Central memory CD4-positive, alpha-beta T cell (primary cell): ENCODE measurements at places on chromosomes 6 and 20.

- no peak for DNase-seq
These were observed 23.5 kb downstream of the MCM8 start for GRCh38 chr20:5973971-5974370.

DNA sequence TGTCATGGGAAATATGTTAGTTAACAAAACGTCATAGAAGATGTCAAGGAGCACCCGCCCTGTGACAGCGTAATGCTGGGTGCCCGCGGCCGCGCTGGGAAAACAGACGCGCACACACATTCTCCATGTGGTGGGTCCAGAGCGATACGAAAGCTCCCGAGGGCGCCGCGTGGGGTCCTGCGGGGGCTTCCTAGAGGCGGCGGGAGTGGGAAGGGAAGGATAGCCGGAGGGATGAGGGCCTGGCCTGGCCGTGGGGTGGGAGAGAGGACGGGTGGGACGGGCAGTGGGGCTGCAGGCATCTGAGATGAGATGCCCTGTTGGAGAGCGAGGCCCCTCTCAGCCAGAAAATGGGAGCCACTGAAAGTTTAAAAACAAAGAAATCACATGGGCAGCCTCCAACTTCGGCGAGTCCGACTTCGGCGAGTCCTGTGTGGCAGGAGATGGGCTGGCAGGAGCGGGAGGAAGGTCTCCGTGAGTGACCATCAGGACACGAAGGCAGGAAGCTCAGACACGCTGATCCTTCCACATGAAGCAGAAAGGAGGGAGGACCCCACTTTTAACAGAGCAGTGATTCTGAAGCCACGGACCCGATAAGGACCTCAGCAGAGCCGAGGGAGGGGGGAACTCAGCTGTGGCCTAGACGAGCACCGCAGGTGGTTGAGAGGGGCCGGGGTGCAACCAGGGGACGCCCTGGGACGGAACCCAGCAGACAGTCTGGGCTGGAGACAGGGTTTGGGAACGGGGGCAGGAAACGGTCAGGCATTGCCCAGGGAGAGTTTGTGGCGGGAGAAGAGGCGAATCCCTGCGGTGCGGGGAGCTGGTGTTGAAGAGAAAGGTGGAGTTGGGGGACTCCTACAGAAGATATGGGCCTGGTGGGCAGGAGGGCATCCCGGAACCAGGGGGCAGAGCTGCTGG, 114.1 kb upstream of the FRMD1 start:
- no peak for DNase-seq

DNA sequence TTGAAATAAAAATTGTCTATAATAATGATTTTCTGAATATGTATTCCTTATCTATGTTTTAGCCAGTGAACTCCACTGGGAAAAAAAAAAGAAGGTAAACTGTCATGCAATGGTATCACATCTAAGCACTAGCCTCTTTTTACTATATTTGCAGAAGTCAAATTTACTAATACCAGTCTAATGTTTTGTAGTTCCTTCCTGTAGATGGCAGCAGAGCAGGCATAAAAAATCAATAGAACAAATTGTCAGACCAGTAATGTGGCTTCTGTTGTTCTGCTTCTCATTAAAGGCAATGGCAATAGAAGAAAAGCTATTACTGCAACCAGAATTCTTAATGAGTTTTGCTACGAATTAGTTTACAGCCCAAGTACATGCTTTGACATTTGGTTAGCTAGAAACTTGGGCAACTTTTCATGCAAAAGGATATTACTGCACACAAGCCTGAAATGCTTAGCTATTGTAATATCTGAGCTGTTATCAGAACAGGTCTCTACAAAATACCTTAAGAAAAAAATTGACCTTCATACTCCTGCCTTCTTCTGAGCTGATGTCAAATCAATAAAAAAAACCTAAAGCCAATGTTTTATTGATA, 476.9 kb downstream of the KHDRBS2 start:
- no peak for DNase-seq

DNA sequence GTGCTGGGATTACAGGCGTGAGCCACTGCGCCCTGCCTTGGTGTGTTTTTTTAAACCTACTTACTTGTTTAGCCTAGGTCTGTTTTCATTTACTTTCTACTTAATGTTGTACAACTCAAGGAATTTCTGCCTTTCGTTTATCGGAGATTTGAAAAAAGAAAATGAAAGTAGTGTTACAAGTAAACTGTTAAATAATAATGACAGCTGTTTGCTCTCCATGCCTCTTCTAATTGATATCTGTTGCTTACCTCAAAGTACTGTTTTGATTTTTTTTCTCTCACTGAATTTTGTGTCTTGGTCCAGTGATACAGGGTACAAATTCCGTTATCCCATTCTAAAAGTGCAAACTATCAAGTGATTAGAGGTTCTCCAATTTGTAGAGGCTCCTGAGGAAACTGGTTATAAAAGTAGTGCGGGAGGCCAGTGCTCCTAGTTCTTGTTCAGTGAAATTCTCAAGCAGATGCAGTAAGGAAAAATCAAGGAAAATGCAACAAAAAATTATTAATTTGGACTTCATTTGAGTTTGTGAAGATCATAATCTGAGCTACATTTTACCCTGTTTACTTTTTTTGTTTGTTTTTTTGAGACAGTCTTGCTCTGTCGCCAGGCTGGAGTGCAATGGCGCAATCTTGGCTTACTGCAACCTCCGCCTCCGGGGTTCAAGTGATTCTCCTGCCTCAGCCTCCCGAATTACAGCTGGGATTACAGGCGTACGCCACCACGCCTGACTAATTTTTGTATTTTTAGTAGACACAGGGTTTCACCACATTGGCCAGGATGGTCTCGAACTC, 2.2 kb downstream of the UBR2 start:
- no peak for DNase-seq

DNA sequence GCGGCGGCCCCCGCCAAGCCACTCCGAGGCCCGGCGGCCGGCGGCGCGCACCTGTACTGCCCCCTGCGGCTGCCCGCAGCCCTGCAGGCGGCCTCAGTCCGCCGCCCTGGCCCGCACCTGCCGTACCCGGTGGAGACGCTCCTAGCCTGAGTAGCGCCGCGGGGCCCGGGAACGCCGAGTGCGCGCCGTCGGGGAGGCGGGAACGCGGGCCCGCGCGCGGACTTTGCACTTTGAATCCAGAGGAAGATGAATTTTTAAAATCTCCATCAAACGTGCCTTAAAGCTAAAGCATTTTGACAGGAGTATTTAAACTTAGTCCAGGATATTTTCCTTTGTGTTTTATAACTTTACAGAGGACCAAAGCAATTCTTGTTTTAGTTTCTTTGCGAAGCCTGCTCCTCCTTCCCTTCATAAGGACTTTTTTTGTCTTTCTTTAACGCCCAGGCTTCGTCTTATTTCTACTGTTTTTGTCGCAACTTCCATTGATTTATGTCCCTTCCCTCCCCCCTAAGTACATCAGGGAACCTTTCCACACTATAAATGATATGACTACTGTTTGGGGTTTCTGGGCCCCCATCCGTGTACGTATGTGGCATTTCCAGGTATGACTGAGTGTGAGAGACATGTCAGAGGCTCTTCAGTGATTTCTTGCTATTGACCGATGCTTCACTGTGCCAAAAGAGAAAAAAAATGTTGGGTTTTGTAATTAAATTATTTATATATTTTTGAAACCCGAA, 2.0 kb downstream of the FOXQ1 start:
- no peak for DNase-seq

- no peak for DNase-seq
These were observed 1.0 kb downstream of the TRERF1 start for GRCh38 chr6:42450477-42451332.

- no peak for DNase-seq
These were observed 39.8 kb downstream of the ADTRP start for GRCh38 chr6:11738661-11739375.

DNA sequence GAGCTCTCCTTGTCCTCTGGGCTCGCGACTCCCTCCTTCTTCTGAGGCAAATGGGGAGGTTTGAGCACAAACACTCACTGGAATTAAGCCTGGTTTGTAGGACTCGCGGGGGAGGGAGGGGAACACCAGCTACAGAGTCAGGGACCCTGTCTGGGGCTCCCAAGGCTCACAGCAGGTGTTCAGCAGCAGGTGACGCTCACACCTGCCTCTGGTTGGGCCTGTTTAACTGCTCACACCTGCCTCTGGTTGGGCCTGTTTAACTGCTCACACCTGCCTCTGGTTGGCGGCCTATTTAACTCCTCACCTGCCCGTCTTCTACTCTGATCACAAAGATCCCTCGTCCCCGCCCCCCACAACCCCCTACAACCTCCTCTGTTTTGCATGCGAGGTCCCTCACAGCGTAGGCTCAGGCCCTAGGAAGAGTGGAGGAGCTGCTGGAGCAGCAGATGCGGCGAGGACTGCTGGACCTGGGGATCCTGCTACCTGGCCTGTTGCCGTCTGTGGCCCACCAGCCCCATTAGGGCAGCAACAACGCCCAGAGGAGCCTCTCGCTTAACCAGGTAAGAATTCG, 181.9 kb downstream of the ERMARD start:
- DNase-seq = no peak

DNA sequence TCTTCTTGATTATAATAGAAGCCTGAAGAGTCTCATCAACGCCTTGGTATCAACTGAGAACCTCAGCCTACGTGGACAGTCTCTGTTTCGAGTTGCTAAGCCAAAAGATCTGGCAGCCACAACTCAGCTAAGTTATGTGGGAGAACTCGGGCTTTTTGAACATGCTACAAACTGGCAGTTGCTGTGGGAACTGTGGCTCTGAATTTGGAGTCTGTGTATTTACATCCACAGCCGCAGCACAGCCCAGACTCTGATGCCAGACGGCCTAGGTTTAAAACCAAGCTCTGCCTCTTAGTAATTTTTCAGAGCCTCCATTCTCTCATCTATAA, 35.8 kb downstream of the RIPOR2 start:
- DNase-seq = peak; percentile 36

DNA sequence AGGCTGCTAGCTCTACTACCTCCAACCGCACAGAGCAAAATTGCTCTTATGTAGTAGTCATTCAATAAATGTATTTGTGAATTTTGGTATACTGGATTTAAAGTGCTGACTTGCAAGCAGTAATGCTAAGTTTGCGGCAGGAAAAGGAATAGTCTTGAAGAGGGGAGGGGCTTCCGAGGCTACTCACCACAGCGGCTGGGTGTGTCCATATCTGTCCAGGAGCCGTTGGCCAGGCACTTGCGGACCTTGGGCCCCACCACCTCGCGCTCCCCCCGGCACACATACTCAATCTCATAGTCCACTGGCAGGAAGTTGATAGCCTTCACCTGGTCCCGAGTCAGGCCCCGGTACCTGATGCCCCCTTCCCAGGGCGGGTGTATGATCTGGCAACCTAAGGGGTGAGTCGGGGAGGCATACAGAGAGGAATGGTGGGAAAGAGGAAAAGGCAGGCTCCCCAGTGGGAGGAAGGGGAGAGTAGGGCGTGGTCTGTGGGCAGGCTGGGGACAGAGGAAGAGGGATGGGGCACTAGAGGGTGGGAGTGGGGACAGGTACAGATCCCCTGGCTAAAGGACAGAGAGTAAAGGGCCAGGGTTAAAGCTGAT, 1.7 kb downstream of the GABBR1 start:
- DNase-seq = no peak

DNA sequence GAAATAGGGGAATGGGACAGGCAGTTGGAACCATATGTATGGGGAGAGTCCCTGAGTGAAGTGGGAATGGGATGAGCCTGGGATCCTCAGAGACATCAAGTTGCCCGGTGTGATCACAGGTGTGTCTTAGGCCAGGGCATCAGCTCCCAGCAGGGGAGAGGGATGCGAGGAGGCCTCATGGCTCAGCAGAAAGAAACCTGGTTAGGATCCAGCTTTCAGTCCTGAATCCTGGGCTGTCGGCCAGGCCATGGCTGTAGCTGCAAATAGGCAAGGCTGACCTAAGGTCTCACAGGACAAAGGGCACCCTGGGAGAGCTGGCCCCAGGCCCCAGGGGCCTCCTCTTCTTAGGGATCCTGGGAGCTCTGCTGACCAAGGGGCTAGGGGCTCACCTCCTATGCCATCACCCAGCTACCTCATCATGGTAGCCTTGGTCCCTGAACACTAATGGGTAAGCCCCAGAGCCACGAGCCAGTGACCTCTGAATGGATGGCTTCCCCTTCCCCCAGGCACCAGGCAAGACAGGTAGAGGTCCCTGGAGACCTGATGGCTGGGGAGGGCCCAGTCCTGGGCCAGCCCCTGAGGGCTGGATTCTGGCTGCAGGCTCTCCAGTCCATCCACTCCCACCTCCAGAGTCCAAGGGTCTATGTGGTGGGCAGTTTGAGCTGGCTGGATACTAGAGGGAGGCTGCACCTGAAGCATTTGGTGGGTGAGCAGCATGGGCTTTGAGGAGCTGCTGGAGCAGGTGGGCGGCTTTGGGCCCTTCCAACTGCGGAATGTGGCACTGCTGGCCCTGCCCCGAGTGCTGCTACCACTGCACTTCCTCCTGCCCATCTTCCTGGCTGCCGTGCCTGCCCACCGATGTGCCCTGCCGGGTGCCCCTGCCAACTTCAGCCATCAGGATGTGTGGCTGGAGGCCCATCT, at the start of gene SLC22A7:
Gene SLC22A7, plus strand, starts transcription at position 617 of the 921 bp plus-strand sequence. Its CDS starts 99 bp downstream, at position 716.
- DNase-seq = no peak

DNA sequence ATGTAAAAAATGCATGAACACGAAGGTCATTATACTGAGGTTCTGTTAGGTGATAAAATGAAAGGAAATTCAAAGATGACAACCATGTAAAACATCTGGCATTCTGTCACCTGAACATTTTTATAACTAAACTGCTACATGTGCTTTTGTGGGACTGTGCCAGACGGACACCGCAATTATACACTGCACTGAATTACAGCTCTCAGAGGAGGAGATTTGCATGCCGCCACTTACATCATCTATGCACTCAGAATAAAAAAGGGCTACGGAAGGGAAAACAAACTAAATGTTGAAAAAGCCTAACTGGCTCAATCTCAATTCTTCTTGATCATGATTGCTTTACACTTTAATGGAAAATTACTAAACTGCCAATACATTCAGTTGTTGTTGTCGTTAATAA, 614.0 kb upstream of the EYS start:
- DNase-seq = no peak

DNA sequence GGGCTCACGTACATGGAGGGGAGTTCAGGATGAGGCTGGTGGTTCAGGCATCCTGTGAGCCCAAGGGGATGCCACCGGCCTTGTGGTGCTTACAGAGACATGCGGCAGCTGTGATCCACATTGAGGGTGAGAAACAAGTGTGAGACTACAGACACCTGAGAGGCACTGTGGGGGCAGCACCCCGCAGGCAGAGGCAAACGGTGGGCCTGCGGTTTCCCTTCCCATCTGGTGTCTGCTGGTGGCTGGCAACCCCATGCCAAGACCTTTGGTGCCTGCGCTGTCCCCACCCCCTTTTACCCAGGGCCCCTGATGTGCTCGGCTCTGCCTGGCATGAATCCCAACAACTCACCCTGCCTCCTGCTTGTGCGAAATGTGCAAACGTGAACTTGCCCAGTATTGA, 42.0 kb downstream of the ERMARD start:
- no peak for DNase-seq

- no peak for DNase-seq
These were observed 18.5 kb downstream of the GRM1 start for GRCh38 chr6:146047371-146047770.

GRCh38 chr6:149860834-149861602, 3.1 kb downstream of the LRP11 start:
- DNase-seq = no peak
